Activated gamma-delta T cell treated with Interleukin-2 at 50 U/mL for 16 hours (primary cell): ENCODE measurements at places on chromosomes 12 and 14.

DNA sequence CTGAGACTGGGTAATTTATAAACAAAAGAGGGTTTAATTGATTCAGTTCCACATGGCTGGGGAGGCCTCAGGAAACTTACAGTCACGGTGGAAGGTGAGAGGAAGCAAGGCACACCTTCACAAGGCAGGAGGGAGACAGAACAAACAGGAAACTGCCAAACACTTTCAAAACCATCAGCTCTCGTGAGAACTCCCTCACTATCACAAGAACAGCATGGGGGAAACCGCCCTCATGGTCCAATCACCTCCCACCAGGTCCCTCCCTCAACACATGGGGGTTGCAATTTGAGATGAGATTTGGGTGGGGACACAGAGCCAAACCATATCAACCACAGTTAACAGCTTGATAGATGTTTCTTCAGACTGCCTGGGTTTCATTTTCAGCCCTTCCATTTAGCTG lies 6.2 kb upstream of the GNPNAT1 start:
- DNase-seq: no peak

DNA sequence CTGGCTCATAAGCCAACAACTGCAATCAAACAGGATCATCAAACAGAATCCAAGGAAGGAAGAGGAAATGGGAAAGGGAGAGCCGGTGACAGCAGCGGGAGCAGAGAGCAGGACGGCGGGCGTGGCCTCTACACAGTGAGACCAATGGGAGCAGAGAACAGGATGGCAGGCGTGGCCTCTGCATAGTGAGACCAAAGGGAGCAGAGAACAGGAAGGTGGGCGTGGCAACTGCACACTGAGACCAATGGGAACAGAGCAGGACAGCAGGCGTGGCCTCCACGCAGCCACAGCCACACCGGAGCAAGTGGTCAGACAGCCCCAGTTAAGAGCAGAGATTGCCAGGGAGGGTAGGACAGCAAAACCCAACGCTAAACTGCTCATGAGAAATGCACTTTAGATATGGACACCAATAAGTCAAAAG lies 16.4 kb downstream of the LRCOL1 start:
- no peak for DNase-seq

DNA sequence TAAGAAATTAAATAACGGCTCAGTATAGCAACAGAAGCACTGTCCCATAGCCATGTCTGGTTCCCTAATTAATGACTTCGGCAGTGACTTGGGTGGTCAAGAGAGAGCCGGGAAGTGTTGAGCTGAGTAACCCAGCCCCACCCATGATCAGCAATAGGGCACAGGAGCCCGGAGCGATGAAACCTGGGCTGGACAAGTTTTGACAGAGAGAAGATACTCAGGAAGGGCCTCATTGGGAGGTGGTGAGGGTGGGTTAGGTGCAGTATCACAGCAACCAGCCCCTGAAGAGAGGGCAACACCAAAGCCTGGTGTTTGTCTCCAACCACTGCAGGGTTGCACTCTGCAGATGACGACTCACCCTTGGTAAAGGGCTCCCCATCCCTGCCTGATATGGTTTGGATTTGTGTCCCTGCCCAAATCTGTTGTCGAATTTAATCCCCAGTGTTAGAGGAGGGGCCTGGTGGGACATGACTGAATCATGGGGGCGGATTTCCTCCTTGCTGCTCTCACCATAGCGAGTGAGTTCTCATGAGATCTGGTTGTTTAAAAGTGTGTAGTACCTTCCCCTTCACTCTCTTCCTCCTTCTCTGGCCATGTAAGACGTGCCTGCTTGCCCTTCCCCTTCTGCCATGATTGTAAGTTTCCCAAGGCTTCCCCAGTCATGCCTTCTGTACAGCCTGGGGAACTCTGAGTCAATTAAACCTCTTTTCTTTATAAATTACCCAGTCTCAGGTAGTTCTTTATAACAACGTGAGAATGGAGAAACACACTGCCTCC lies 124.9 kb upstream of the MED13L start:
- no peak for DNase-seq

GRCh38 chr12:21369141-21369980 lies 3.3 kb upstream of the IAPP start:
- DNase-seq: no peak

DNA sequence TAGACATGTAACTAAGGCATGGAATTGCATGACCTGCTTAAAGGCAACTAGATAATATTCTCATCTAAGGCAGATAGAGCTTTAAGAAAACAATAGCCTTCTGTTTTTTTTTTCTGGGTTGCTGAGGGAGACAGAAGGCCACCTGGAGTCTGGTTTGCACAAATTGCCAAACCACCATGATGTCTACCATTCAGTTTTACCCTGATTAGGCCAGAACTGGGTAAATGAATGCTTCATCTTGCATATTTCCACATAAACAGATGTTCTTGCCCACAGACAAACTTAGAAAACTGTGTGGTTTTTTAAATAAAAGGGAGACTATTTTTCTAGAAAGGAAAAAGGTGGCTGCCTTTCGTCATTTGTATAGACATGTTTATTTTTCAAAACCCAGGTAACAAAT lies 278.7 kb upstream of the PRICKLE1 start:
- DNase-seq: no peak

DNA sequence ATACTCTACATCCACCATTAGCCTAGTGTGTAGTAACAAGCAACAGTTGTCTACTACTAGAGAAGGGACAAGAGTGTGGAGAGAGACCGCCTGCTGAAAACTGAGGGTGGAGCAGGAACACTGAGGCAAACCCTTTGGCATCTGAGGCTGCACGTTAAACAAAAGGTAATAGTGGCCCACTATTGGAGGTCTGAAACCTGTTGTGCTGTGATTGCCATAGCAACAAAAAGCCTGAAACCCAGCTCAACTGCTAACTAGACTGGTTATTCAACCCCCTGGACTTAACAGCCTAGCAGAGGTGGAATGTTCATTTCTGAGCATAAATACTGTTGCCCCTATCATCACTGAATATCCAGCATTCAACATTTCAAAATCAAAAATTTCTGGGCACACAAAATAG lies 43.0 kb downstream of the PPP4R4 start:
- no peak for DNase-seq

DNA sequence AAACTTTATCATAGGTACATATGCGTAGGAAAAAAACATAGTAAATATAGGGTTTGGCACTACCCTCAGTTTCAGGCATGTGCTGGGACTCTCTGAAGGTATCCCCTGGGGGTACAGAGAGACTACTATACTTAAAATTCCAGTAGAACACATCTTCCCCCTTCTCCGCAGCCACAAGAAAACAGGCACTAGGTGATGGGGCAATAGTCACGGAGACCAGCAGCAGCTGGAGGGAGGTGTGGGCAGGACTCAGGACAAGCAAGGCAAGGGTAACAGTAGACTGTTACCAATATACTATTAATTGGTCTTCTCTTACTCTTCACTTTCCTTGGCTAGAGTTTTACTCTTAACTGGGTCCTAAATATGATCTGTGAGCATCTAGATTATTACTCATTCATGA lies 4.6 kb upstream of the PAPOLA start:
- no peak for DNase-seq
